Activated CD4-positive, CD25-positive, alpha-beta regulatory T cell (primary cell): ENCODE measurements at places on chromosomes 12 and 14.

GRCh38 chr12:126757326-126757725 lies 1509.6 kb upstream of the TMEM132C start:
- DNase-seq: no peak

- no peak for DNase-seq
Measured at GRCh38 chr14:88613552-88614010, 50.7 kb downstream of the ZC3H14 start.

DNA sequence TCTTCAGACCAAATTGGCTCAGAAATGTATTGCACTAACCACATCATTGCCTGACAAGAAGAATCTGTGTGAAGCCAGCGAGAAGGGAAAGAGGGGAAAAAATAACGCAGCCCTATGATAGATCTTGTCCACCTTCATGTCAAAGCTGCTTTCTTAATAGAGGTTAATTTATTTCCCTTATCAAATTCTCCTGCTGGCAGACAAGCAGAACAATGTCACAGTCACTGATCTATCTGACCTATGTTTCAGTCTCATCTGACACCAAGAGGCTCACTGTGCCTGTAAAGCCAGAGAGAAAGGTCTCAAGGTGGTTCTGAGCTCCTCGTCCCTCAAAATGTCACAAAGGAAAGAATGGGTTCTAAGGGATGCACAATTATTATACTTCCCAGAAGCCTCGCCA lies 190.2 kb upstream of the NOS1 start:
- no peak for DNase-seq

- no peak for DNase-seq
Measured at GRCh38 chr12:15256761-15257160, 35.5 kb upstream of the RERG start.

DNA sequence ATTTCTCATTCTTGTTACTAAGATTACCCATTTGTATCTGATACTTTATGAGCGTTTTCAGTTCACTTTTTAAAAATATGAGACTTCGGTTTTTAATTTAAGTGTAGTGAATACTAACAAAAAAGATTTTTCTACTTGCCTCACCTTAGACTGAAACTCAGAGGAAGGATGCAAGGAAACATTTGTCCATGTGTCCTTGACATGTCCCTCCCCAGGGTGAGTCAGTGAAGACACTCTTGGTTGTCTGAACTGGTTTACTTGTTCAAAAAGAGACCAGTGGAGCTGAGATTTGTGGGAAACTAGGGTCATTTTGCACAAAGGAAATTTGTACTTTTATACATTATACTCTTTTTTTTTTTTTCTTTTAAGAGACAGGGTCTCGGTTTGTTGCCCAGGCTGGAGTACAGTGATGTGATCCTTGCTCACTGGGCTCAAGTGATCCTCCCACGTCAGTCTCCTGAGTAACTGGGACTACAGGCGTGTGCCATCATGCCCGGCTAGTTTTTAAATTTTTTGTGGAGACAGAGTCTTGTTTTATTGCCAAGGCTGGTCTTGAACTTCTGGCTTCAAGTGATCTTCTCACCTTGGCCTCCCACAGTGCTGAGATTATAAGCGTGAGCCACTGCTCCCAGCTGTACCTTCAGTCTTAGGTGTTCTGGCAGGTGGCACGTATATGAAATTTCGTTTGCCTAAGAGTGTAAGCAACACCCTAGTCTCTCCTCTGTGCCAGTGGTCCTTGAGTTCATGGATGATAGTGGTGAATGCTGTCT lies 56.7 kb downstream of the PPFIBP1 start:
- no peak for DNase-seq
